ENCODE measurements at places on chromosomes 6 and 20.

DNA sequence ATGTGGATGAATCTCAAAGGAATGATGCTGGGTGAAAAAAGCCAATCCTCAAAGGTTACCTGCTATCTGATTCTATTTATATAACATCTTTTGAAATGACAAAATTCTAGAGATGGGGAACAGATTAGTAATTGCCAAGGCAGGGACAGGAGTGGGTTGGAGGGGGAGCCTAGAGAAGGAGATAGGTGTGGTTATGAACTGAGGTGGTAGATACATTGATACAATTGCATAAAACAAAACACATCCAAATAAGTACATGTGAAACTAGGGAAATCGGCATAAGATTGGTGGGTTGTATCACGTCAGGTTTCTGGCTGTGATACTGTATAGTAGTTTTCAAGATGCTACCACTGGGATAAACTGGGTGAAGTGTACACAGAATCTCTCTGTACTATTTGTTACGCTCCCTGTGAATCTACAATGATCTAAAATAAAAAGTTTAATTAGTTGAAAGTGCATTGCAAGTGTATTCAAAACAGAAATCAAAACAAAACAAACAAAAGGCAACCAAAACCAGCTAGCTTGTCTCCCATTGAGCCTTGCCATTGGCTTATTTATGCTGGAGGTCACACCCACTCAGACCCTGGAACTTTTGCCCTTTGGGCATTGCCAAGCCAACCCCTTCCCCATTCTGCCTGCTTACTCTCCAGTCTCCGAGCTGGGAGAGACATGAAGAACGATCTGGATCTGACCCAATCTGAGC is 27.8 kb downstream of the PPP1R16B start:
- no peak for DNase-seq

GRCh38 chr6:24718449-24719124 is 367 bp downstream of the C6orf62 start:
- no peak for DNase-seq

DNA sequence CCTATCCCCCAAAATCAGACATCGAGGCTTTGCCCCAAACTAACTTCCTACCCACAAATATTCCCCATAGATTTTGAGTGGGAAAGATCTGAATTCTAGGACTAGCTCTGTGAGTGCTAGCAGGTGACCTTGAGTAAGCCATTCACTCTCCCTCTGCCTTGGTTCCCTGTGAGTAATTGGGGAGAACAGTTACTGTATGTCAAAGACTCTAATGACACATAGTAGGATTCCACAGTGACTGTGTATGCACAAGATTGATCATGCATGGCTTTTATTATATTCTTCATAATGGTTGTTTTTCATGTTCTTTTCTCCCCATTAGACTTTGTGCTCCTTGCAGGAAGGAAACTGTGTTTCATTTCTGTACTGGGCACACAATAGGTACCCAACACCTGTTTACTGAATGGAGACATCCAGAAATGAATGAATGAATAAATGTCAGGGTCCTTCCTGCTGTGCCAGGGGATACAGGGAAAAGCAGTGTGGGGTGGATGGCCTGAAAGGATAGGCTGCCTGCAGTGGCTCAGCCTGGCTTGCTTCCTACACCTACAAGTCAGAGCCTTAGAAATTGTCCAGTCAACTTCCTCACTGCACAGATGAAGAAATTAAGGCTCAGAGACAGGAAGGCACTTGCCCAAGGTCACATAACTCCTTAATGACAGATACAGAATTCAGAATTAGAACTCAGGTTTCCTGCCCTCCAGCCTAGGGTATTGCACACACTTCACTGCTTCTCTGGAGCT is 901 bp upstream of the TMEM151B start:
- no peak for DNase-seq

DNA sequence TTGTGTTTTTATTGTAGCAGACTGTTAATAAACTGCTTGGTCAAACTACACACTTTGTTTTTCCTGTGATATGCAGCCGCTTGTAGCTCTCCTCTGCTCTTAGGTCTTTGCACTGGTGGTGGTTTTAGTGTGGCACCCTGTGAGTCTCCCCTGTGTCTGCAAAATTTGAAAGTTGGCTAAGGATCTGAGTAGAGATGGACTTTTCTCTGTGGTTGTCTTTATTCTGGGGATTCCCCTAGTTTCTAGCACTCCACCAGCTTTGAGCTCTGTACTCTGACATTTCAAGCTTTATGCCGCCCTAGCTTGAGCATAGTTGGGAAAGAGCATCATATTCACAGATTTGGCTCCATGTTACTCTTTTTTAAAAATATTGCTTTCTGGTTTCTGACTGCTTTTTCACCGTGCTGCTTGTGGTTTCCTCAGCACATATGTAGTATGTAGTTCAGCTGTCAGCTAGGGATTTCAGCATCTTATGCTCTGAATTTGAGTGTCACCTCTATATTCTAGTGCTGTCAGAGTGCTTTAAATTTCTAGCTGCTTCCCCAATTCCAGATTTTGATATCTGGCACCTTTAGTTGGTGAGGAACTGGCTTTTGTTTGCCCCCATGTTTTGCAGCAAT is 25.4 kb downstream of the CDYL start:
- DNase-seq: no peak

- DNase-seq: peak; percentile 14
These were observed 25.9 kb upstream of the ROS1 start for GRCh38 chr6:117451671-117452070.

DNA sequence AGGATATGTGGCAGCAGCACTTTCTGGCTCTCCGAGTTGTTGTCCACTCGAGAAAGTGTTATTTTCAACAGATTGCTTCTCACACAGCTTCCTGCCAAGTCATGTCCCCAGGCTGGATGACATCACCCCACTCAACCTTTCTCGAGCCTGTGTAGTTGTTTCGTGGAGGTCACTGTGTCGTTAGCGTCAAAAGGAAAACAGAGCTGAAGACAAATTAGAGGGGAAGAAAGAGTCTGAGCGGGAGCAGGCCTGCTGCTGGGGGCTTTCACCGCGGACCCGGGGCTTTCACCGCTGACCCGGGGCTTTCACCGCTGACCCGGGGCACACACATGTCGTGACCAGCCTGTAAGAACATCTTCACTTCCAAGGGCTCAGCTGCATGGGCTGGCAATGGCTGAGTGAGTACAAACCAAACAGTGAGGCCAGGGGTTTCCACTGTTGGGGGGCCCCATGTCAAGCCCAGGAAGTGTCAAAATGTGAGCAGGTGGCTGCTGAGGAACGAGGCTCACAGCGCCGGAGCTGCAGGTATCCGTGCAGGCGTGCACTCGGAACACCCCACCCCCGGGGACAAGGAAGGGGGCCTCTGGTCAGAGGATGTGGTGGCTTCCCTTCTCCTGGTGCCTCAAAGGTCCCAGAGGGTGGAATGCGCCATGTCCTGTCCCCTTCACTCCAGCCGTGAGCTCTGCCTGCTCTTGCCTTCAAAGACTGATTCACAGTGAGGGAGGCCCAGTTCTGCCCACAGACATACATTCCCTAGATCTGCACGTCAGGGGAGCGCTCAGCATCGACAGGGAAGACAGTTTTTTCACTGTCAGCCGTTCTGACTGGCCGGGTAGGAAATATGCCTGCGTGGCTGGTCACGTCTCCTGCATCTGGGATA is 365.9 kb downstream of the TAF4 start:
- no peak for DNase-seq

DNA sequence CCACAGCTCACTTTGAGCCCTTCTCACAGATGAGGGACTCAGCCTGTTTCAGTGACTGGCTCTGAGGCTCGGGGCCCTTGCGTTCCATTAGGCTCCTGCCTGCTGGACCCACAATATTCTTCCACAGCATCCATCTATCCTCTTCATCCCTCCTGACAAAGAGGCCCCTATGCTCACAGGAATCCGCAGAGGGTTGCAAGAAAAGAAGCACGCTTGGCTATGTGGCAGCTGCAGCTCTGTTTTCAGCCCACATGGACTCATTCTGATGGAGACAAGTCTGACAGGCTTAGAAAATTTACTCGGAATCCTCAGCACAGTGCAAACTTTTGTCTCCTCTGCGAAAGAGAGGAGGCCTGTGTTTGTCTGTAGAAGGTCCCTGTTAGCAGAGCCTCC is 207.5 kb downstream of the SYNDIG1 start:
- no peak for DNase-seq

- DNase-seq: no peak
These were observed 303.6 kb upstream of the FERMT1 start for GRCh38 chr20:6426287-6426891.

- peak; percentile 20 for DNase-seq
These were observed 381.1 kb upstream of the ZFP64 start for GRCh38 chr20:52572687-52573086.

GRCh38 chr6:106728296-106728870 is 99.0 kb downstream of the QRSL1 start:
- no peak for DNase-seq

GRCh38 chr6:109292983-109293586 is 89.2 kb downstream of the CD164 start:
- peak; percentile 23 for DNase-seq

DNA sequence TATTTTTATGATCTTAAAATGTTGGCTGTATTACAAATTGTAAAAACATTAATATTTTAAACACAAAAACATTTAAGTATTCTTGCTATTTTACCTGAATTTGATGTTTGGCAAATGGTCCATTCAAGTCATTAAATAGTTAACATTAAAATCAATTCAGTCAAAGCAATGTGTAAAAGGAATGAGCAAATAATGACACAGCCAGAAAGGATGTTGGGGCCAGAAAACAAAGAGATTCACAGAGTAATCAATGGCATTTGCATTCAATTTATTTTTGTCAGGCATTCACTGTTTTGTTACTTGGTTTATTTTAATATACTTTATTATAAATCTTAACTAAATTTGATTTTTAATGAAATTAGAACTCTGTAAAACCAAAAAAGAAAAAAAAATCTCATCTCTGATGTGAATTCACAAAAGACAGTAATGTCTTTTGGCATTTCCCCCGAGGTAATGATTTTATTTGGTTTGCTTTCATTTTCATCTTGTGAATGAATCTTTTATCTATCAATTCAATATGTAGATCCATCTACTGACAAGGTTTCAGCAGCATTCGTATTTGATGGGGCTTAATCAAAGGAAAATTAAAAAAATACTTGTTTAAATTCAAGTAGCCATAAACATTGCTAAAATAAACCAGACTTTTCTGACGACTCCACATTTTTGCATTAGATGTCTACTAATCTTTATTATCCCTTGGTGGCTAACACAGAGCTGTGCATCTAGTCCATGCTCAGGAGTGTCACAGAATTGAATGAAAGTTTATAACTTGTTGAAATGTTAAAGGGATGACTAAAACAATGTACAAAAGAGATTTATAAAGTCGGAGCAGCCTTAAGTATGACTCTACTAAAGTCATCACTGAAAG is 866.7 kb upstream of the GJE1 start:
- peak; percentile 40 for DNase-seq

DNA sequence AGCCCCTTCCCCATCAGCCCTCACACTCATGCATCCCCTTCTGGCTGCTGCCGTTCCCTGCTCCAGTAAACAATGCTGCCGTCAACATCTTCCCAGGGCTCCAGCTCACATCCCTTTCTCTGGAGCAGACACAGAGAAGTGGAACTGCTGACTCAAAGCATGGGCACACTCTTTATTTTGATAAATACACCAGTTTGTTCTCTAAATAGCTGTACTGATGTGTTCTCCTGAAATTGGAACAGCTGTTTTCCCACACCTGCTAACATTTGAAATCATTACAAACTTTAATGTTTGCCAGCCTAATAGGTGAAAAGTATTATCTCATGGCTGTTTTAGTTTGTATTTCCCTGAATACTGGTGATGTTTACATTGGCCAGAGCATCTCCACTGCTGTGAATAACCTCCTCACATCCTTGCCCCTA is 102.1 kb upstream of the NXT1 start:
- no peak for DNase-seq

- DNase-seq: peak; percentile 93
These were observed 25.6 kb downstream of the WRNIP1 start for GRCh38 chr6:2790588-2791449.

DNA sequence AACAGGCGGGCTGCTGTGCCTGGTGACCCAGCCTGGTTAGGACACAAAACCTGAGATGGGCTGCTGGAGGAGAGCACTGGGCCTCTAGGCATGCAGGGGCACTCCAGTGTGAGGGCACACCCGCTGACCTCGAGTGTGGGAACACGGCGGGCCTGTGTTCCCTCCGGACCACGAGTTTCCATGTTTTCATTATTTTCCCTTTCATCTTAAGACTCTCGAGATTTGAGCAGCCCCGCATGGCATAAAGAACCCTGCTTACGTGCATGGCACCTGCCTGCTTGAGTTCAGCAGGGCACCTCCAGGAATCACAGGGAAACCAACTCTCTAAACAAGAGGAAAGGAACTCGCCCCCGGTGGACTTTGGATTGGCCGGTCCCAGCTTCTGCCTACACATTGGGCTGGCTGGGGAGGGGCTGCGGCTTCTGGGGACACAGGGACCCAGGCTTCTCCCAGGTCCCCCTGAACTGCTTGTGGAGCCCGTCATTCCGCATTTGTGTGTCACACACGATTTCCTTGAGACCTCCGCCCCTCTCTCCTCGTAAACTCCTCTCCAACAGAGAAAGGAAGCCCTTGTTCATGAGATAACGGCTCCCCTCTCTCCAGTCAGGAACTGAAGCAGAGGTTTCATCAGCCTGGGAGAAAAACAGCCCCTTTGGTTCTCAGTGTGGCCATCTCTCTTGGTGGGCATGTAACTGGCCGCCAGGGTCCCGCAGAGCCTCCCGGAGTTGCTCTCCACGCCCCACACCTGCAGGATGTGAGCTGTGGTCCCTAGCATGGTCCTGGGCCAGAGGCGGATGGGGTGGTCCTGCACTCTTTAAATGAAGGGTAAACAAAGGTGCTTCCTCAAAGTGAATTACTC is 181.8 kb downstream of the TTLL2 start:
- no peak for DNase-seq

DNA sequence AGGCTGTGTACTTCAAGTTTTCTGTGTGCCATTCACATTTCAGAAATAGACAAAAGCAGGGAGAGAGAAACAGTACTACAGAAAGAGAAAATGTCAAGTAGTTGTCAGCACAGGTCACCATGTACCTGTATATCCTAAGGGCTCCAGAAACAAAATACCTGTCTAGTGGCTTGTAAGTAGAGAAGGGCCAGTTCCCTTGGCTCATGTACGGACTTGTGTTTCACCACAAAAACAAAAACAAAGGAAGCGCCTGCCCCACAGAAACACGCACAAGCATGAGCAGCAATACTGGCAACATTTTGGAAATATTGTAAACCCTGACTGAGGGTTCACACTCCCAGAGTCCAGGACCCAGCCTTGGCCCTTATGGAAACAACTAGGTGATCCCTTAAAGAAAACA is 44.3 kb downstream of the CNKSR3 start:
- no peak for DNase-seq

- DNase-seq: no peak
These were observed 505.9 kb upstream of the BTBD3 start for GRCh38 chr20:11411765-11412164.

DNA sequence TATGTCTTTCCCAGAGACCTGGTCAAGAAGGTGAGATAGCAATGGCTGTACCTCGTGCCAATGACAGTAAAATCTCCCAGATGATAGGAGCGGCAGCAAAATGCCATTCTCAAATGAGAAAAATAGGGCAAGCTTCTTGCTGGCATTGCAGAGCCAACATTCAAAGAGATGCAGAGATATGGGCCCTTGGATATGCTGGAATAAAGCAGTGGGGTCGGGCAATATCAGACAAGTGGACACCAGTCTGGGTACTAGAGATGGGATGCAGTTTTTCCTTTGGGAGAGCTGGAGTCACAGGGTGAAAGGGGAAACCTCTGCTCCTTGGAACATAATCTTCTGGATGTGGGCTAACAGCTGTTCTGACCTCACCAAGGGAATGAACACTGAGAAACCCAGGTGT is 29.0 kb downstream of the GSTA4 start:
- no peak for DNase-seq
